ENCODE measurements at places on chromosomes 7 and 10.

DNA sequence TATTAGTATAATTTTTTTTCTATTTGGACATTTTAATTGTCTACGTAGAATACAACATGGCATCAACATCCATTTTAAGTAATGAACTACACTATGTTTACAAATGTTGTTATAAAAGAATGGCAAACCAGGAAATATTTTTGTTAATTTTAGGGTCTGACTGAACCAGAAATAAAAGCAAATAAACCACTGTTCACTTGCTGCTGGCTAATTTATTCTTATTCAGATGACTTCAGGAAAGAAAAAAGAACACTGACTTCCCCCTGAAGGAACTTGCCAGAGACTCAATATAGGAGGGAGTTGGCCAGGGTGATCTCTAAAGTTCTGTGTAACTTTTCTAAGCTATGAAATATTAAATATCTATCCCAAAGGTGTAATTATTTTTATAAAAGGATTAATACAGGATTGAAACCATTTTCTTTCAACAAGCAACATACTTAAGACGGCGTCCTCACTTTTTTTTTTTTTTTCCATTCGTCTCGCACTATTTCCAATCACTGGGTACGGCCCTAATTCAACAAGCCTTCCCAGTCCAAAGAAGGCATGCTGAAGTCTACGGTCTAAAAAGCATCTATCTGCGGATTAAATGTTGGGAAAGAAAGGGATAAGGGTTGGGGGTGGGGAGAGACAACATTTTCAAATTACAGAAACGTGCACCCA, 1.2 kb downstream of the USP6NL start:
- DNase-seq = peak; percentile 31

GRCh38 chr10:60525716-60526585, 136.3 kb upstream of the ANK3 start:
- DNase-seq = no peak

DNA sequence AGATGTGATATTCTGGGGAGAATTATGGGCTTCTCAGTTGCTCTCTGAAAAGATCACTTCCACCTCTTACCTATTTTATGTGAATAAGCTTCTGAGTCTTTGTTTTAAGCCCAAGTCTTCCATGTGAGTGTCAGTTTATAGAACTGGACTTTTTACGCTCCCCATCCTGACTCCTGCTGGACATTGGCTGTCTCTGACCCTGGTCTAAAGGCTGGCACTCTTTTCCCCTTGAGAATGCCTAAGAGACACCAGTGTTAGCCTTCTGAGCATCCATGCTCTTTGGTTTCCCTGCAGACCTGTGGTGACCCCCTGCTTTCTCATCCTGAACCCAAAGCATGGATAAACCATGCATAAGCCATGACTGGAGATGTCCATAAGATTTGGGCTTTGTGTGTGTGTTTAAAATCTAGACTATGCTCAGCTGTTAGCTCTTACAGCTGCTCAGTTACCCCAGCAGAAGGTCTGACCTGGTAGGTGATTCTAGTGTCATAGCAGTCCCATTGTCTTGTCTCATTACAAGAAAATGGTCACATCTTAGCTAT, 148.6 kb upstream of the IMMP2L start:
- DNase-seq = no peak

DNA sequence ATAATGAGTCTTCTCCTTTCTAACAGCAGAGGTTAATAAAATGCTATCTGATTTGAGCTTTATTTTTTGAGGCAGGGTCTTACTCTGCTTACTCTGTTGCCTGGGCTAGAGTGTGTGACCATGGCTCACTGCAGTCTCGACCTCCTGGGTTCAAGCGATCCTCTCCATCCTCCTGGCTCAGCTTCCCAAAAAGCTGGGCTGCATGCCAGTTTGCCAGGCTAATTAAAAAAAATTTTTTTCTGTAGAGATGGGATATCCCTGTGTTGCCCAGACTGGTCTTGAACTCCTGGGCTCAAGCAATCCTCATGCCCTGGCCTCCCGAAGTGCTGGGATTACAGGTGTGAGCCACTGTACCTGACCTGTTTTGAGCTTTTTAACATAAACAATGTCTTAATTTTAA, 56.7 kb downstream of the SCD start:
- DNase-seq = no peak

GRCh38 chr10:32147730-32148129, 91.5 kb upstream of the KIF5B start:
- DNase-seq = no peak

DNA sequence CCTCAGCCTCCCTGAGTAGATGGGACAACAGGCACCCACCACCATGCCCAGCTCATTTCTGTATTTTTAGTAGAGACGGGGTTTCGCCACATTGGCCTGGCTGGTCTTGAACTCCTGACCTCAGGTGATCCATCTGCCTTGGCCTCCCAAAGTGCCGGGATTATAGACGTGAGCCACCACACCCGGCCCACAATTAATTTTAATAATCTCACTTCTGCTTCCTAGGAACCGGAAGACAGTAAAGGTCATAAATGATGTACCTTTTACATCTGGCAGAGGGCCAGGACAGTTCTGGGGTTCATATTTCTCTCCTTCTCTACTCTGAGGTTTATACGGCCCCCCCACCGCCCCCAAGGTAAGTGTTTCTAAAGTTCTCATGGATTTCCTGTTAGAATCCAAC, 31.2 kb upstream of the AOAH start:
- DNase-seq = no peak

DNA sequence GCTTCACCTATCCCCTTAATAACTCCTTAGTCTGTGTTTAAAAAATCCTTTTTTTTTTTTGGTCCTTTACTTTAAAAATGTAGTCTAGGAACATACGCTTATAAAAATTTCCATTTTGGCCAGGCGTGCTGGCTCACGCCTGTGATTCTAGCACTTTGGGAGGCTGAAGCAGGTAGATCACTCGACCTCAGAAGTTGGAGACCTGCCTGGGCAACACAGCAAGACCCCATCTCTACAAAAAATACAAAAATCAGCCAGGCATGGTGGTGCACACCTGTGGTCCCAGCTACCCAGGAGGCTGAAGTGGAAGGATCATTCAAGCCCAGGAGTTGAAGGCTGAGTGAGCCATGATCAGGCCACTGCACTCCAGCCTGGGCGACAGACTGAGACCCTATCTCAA, 14.8 kb downstream of the KAZALD1 start:
- DNase-seq = no peak

- DNase-seq = no peak
Observed at GRCh38 chr10:125102246-125102645, 58.1 kb downstream of the CTBP2 start.

DNA sequence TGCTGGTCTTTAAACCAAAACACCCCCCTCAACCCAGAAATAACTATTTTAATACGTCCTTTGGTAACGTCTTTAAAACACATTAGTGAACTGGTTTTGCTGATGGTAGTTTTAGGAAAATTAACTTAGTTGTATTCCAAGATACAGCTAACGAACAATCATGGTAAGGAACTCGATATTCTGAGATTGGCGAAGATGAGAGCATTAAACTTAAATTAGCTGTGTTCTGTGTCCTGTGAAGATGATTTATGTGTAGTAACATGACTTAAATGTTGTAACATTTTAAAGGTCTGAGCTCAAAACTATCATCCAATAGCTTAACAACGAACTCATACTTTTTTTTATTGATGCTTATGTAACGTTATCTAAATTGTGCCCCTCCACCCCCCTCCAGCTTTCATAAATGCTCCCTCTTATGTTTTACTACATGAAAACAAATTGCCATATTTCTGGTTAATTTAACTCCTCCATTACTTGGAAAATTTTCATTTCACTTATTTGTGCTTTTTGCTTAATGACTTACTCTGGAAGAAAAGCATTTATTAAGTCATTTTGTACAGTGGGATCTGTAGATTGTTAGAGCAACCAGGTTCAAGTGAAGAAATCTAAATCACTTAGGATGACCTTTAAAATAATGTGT, 1.7 kb downstream of the SDK1 start:
- DNase-seq = no peak

- DNase-seq = no peak
Observed at GRCh38 chr10:4851176-4851575, 25.2 kb downstream of the AKR1E2 start.

All from left renal pelvis (tissue), 4 donors.